GM20000 (cell line): ENCODE measurements at places on chromosomes 6 and 20.
A peak's percentile ranks its signal among the peaks of the same experiment; 100 is the strongest.

DNA sequence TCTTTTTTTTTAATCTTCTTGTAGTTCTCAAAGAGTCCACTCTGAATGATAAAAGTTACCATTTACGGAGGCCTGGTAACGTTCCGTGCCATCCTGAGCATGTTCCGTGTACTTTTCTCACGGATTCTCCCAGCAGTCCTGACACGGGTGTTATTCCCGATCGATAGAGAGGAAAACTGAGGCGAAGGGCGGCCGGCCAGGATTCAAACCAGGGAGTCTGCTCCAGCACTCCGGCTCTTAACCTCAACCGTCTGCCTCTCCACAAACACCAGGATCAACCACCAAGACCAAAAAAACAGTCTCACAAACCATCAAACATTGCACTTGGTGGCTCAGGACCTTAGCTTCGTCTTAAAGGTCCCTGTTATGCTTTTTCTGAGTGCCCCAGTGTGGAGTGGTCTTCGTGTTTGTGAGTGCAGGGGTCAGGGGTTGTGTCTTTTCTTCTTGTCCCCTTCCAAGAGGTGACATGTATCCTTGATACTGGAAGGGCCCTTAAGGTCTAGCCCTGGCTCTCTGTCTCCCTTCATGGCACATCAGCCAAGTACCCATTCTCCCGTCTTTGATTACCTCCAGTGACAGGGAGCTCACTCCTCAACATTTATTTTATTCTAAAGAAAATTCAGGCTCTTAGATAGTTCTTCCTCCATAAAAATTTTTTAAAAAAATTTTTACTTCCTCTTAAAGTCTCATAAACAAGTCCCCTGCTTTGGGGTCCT lies 35.1 kb downstream of the SRC start:
- no peak for DNase-seq

DNA sequence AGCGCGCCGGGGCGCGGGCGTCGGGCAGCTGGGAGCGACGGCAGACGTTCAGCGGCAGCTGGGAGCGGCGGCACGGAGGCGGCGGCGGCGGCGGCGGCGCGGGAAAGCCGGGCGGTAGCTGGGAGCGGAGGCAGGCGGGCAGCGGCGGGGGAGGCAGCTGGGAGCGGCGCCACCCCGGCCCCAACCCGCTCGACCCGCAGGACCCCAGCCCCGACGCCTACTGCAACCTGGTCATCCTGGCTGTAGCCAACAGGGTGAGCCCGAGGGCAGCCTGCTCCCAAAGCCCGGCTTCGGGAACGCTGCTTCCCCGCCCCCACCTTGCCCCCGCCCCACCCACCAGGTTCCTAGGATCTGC lies 8.9 kb downstream of the CCM2L start:
- DNase-seq, result peak; percentile 58

GRCh38 chr6:68333442-68333841 lies 301.6 kb upstream of the ADGRB3 start:
- DNase-seq, result no peak

DNA sequence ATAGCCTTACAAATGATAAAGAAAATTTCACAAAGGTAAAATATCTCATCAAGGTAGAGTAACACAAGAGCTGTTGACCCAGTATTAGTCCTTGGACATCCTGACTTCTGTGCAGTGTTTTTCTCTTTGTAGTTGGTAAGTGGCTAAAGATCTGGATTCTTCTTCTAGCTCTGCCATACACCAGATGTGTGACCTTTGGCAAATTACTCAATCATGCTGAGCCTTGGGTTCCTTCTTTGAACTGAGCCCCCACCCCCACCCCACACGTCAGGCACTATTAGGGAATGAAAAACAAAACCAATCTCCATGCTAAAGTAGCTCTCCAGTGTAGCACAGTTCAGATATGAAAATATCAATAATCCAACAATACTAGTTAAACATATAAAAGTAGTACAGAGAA lies 15.1 kb upstream of the TRIM39 start:
- DNase-seq, result no peak
